ENCODE measurements at places on chromosomes 11 and 22. TPM values are rescaled to one million over a fixed set of nuclear protein-coding genes. Genes with fewer than 3 reads are reported as not detected.
A peak's percentile ranks its signal among the peaks of the same experiment; 100 is the strongest.

TH gene
- total RNA-seq = not detected

ACR gene
- not detected for total RNA-seq

SYCE3 gene
- total RNA-seq = not detected

TTC28 gene
- total RNA-seq = 12.8 TPM

GRCh38 chr11:57162179-57162898 is 19.4 kb upstream of the LRRC55 start:
- no peak overlapping the region for H3K4me3 ChIP-seq
- no peaks in the 10 kb centered on the region for H3K27me3 ChIP-seq
- H3K36me3 ChIP-seq = no peaks in the 10 kb centered on the region
- H3K4me1 ChIP-seq = no peaks in the 10 kb centered on the region

GRCh38 chr11:127474766-127475165 is 474.2 kb upstream of the KIRREL3 start:
- no peak overlapping the region for H3K27ac ChIP-seq
- H3K27me3 ChIP-seq = no peaks in the 10 kb centered on the region
- no peak overlapping the region for H3K4me3 ChIP-seq

DNA sequence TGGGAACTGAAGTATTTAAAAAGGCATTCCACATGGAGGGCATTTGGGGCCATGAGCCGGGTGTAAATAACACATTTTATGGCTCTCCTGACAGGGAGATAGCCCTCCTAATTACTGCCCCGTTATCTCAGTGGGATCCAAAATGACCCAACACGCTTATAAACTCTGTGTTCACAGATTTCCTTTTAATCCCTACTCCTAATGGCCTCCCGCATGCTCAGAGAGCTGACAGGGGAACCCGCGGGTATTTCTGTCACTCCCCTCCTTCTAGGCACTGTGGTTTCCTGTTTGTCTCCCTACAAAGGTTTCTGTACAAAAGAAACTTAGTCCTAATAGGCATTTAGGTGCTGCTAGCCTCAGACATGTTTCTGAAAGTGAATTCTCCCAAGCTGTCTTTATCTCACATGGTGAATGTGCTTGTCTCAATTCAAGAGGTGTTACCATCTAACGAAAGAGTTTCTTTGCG is 202.8 kb upstream of the SEZ6L start:
- no peaks in the 10 kb centered on the region for H3K27me3 ChIP-seq
- peaks cover 4% of the 10 kb centered on the region for H3K4me1 ChIP-seq
- no peak overlapping the region for H3K4me3 ChIP-seq
- DNase-seq = no peak
- H3K27ac ChIP-seq = no peak overlapping the region

DNA sequence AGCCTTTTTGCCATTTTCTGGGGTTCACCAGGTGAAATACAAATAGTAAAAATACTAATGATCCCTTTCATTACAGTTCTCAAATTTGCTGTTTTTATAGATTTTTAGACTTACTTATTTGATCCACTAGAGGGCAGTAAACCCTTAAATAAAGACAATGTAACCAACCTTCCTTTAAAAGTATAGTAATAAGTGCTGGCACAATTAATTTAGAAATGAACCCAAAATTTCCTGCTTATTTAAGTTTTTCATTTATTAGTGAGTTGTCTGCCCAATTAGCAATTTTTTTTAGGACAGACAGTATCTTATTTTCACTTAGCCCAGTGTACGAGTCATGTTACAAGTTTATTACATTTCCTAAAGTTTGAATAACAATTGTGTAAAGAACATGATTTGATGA is 4.7 kb downstream of the DDIAS start:
- no peak overlapping the region for H3K27ac ChIP-seq
- H3K4me1 ChIP-seq = no peaks in the 10 kb centered on the region
- peak; percentile 63 for DNase-seq
- H3K27me3 ChIP-seq = no peaks in the 10 kb centered on the region
- no peak overlapping the region for H3K4me3 ChIP-seq
- H3K36me3 ChIP-seq = peaks cover 5% of the 10 kb centered on the region

DNA sequence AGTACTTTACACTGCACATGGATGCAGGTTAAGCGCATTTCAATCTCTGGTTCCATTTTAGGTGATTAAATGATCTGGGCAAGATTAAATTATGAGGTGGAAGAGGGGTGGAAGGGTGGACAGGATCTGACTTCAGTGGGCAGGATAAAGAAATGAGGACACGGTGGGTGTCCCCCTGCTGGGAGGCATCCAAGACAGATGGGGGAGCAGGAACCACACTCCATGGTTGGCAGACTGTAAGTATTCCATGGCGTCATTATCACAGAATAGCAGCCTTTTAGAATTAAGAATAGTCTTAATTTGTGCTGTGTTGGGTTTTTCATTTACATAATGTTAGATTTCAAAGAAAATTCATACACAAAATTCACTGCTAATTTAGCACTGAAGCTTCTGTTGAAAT is 7.6 kb upstream of the SORL1 start:
- H3K27ac ChIP-seq = no peak overlapping the region
- H3K4me3 ChIP-seq = no peak overlapping the region
- DNase-seq = no peak
- no peaks in the 10 kb centered on the region for H3K36me3 ChIP-seq

GRCh38 chr11:128311742-128312719 is 275.3 kb downstream of the ETS1 start:
- peaks cover 18% of the 10 kb centered on the region for H3K4me1 ChIP-seq
- no peak overlapping the region for H3K4me3 ChIP-seq
- H3K36me3 ChIP-seq = no peaks in the 10 kb centered on the region
- no peak overlapping the region for H3K27ac ChIP-seq
- DNase-seq = no peak

DNA sequence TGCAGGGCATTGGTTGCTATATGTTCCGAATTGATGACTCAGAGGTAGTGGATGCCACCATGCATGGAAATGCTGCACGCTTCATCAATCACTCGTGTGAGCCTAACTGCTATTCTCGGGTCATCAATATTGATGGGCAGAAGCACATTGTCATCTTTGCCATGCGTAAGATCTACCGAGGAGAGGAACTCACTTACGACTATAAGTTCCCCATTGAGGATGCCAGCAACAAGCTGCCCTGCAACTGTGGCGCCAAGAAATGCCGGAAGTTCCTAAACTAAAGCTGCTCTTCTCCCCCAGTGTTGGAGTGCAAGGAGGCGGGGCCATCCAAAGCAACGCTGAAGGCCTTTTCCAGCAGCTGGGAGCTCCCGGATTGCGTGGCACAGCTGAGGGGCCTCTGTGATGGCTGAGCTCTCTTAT is 5.4 kb upstream of the TTC36 start:
- peaks cover 31% of the 10 kb centered on the region for H3K4me1 ChIP-seq
- H3K27me3 ChIP-seq = no peaks in the 10 kb centered on the region
- no peak for DNase-seq
- no peak overlapping the region for H3K4me3 ChIP-seq
- H3K36me3 ChIP-seq = peaks cover 13% of the 10 kb centered on the region
- no peak overlapping the region for H3K27ac ChIP-seq

DNA sequence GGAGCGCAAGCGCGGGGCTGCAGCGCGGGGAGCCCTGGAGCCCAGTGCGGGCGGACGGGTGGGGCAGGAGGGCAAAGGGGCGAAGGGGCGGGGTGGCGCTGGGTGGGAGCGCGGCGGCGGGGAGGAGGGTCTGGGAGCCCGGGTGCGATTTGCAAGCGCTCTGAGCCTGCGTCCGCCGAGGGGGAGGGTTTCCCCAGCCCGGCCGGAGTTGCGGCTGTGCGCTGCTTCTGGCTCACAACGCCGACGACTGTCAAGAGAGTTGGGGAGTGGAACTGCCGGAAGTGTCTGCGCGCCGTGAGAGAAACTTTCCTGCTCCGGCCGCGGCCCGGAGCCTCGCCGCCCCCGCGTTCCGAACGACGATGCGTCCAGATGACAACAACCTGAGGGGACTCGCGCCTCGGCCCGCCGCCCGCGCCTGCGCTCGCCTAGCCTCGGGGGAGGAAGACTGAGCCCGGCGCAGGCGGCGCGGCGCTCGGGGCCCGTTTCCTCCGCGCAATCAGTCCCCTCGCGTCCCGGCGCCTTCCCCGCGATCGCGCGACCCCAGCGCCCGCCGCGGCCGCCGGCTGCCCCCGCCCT is at the start of gene ARHGAP42:
TSS of gene ARHGAP42 (plus strand) at position 235 of the 576 bp plus-strand sequence. CDS start 391 bp downstream, outside the sequence.
- H3K36me3 ChIP-seq = no peaks in the 10 kb centered on the region
- H3K27me3 ChIP-seq = no peaks in the 10 kb centered on the region
- H3K4me1 ChIP-seq = no peaks in the 10 kb centered on the region
- H3K4me3 ChIP-seq = peak within 1 kb of the TSS; percentile 95
- DNase-seq = peak; percentile 78

DNA sequence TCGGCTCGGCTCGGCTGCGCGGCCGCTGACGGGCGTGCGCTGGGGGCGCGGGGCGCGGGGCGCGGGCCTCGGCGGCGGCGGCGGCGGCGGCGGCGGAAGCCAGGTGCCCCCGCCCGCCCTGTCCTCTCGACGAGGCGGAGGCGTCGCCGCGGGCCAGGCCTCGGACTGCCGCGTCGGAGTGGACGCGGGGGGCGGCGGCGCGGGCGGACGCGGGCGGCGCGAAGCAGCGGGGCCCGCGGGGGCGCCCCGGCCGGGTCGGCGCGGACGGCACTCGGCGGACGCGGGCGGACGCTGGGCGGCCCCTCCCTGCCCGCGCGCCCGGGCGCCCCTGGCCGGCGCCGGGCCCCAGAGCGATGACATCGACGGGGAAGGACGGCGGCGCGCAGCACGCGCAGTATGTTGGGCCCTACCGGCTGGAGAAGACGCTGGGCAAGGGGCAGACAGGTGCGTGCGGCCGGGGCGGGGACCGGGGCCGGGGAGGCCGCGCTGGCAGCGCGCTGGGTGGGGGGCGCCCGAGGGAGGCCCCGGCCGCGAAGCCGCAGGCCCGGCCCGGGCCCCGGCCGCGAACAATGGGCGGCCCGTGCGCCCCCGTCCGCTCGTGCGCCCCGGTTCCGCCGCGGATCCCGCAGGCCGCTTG is at the start of gene BRSK2:
TSS of gene BRSK2 (plus strand) at position 3 of the 637 bp plus-strand sequence. CDS start at position 354, 351 bp downstream.
- H3K4me3 ChIP-seq = no peak within 1 kb of the TSS
- no peak for DNase-seq
- H3K27ac ChIP-seq = no peak within 1 kb of the TSS
- no peaks in the 10 kb centered on the region for H3K27me3 ChIP-seq

GRCh38 chr22:25482868-25483639 is 81.4 kb upstream of the GRK3 start:
- no peak overlapping the region for H3K27ac ChIP-seq
- DNase-seq = peak; percentile 64
- H3K27me3 ChIP-seq = no peaks in the 10 kb centered on the region

- H3K27me3 ChIP-seq = no peaks in the 10 kb centered on the region
- no peak overlapping the region for H3K4me3 ChIP-seq
- H3K27ac ChIP-seq = no peak overlapping the region
- no peaks in the 10 kb centered on the region for H3K36me3 ChIP-seq
- H3K4me1 ChIP-seq = peaks cover 2% of the 10 kb centered on the region
Measured at GRCh38 chr22:48628891-48629543, 1198.7 kb downstream of the BRD1 start.

DNA sequence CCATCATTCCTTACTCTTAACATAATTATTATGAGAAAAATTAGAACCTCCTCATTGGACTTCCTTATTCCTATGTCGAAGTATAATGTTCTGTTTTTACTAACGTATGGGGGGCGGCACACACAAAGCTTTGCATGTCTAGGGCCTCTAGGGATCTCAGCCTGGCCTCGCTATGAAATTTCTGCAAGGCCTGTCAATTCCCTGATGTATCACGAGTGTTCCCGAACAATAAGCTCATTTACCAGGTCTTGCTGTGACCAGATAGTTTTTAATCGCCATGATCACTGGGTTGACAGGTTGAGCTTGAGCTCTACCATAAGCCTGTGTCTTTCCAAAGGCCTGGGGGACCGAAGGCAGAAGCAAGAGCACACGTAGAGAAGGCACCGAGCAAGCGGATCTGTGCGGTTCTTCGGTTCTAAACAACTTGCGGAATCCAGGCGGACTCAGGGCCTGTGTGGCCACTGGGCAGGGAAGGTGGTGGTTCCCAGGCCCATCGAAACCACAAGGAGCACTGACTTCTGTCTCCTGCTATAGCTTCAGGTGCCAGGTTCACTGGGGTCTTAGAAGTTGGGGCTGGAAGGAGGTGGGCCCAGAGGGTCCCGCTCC is 10.4 kb upstream of the FXYD2 start:
- H3K27ac ChIP-seq = no peak overlapping the region
- H3K36me3 ChIP-seq = no peaks in the 10 kb centered on the region
- no peaks in the 10 kb centered on the region for H3K27me3 ChIP-seq
- no peak for DNase-seq
- H3K4me1 ChIP-seq = peaks cover 6% of the 10 kb centered on the region
- no peak overlapping the region for H3K4me3 ChIP-seq

DNA sequence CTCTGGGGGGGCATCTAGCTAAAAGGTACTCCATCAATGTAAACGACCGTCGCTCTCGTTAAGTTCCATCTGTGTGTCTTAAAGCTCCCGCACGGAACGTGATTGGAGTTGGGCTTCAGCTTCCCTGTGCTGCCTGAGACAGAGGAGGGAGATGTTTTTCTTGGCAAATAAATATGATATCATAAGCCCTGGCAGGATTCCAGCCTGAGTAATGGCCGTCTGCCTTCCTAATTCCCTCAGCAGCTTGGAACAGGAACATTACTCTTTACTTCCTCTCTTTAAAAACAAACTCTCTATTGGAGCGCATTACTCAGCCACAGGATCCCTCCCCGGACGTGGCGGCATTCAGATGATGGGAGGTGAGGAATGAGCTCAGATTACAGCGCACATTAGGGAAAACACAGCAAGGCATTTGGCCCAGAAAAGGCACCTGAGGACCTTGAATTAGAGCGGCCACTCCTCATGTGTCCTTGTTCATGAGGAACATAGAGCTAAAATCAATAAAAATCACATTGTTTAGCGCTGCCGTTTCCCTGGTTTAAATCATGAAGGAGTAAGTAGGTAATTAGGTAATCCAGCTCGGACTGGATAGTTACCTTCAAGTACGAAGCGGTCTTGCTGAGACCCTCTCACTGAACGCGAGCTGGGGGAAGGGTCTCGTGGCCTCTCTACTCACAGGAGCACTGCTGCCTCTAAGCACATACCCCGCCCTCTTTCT is 230.4 kb downstream of the ST3GAL4 start:
- DNase-seq = peak; percentile 78
- no peaks in the 10 kb centered on the region for H3K27me3 ChIP-seq
- H3K27ac ChIP-seq = no peak overlapping the region
- H3K4me1 ChIP-seq = no peaks in the 10 kb centered on the region
- no peaks in the 10 kb centered on the region for H3K36me3 ChIP-seq
- peak overlapping the region; percentile 27 for H3K4me3 ChIP-seq

DNA sequence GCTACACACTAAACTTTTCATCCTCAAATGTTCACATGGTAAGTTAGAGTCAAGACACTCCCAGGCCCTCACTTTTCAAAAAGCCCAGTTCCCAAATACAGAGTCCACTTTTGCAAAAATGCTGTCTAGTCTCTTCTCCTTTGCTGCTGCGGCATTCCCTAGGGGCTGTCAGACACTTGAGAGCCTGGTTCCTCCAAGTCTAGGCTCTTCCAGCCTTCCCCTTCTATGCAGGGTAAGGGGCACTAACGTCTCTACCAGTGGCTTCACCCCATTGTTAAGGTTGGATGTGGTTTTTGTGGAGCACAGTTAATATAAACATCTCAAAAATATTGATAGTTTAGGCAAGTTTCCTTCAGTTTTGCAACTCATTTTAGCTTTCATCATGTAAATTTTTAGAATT is 181.5 kb downstream of the KIF18A start:
- no peaks in the 10 kb centered on the region for H3K27me3 ChIP-seq
- no peak for DNase-seq
- no peak overlapping the region for H3K27ac ChIP-seq
- H3K4me1 ChIP-seq = peaks cover 6% of the 10 kb centered on the region
- H3K4me3 ChIP-seq = no peak overlapping the region

All from SJCRH30 (cell line).